ENCODE measurements at places on chromosomes 1 and 21.

DNA sequence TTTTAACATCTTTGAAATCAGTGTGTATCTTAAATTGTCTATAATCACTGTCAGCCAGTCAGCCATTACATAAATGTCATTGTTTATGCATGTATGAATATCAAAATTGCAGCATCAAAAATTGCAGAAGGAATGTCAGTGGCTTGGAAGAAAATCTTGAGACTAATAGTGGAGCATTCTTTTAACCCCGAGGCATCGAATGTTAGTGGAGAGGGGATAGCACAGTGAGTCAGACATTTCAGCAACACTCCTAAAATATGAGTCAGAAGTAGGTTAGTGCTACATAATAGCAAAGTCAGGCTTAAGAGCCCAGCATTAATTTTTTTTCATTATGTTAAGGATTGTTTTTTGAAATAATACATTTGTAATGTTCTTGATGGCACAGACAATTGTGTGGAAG lies 45.5 kb downstream of the SNRPE start:
- no peak for DNase-seq

DNA sequence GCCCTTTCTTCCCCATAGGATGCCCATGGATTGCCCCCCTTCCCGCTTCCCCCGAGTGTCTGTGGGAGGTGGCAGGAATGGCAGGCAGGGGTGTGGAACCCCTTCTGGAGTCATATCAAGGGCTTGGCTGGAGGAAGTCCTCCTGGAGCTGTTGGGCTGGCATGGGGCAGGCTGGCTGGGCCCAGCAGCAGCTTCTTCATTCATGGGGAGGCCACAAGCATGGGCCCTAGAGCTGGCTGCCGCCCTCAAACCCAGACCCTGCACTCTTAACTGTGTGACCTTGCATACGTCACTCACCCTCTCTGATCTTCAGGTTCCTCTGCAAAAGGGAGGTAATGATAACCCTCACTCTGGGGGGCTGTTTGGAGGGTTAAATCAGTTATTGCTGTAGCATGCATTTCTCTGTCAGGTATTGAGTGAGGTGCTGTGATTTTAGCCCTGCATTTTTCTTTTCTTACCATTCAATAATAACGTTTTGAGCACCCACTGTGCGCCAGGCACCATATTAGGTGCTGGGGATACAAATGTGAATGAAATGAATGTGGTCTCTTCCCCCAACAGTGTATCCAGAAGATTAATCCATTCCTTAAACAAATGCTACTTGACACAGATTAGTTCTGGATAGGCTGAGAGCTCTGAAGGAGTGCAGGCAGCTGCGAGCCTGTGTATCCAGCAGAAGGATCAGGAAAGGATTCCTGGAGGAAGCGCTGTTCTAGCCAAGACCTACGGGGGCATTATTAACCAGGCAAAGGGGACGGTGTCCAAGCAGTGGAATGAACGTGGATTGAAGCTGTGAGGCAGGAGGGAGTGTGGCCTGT lies 9.3 kb downstream of the PCSK9 start:
- no peak for DNase-seq

- no peak for DNase-seq
These were observed 137.8 kb downstream of the NUF2 start for GRCh38 chr1:163459539-163459938.

- no peak for DNase-seq
These were observed 125.3 kb downstream of the GREM2 start for GRCh38 chr1:240486611-240487010.

GRCh38 chr1:214289574-214290272 lies 8.8 kb downstream of the SMYD2 start:
- no peak for DNase-seq

- no peak for DNase-seq
These were observed 19.6 kb downstream of the SKI start for GRCh38 chr1:2247760-2248126.

GRCh38 chr1:30880678-30881318 lies 27.8 kb downstream of the SDC3 start:
- DNase-seq = no peak

GRCh38 chr1:19412654-19413053 lies 72.7 kb downstream of the CAPZB start:
- DNase-seq = no peak

- no peak for DNase-seq
These were observed 82.8 kb upstream of the KCNE2 start for GRCh38 chr21:34280959-34281358.

DNA sequence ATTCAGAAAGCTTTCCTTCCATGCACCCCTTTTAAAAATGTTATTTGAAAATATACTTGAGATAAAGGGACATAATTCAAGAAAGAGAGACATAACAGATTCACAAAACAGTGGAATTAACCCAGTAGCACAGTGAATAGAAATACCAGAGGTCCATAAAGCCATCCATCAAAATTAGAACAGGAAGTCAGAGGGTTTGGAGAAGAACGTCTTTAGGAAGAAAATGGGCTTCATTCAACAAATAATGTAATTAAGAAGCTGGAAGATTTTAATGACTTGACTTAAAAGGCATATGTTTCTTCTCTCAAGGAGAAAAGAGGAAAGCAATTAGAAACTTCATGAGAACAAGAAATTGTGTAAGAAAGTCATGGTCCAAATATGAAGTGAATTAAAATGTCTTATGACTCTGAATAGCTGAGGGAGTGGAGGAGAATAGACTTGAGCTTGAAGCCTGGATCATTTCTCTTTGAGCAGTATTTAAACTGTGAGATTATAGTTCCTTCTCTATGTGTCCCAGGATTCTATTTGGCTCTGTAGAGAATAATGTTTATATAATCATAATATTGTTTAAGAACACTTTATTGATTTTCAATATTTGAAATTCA lies 7.9 kb upstream of the HCRTR1 start:
- no peak for DNase-seq

DNA sequence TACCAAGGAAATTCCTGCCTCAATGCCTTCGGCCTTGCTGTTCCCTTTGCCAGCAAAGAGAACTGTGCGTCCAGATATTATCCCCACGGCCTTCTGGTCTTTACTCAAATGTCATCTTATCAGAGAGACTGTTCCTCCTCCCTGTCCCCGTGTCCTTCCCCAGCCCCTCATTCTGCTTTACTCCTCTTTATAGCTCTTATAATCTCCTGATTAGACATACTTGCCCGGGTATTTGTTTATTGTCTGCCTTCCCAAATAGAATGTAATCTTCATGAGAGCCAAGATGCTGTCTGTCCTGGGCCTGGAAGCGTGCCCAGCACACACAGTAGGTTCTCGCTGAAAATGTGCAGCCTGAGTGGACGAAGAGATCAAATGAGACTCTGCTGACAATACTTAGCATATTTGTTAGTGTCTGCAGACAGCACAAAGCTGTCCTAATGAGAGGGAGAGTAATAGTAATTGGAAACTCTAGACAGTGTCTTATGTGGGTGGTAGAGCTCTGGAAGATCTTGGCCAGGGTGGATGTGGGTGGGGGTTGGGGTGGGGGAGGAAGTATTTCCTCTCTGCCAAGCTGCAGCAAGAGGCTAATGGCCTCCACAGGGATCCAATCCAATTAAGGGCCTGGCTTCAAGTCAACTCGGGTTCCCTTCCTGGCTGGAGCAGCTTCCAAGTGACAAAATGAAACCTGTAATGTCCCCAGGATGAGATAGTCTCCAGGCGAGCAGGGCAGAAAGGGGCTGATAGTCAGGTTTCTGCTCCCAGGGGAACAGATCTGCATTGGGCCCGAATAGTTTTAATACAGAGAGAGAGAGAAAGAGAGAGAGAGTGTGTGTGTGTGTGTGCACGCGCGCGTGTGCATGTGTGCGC lies 9.5 kb upstream of the CLIC4 start:
- no peak for DNase-seq

GRCh38 chr1:177945943-177946650 lies 23.8 kb downstream of the SEC16B start:
- no peak for DNase-seq

Data from NCI-H1417 treated with DMSO at 0.1 percent for 48 hours (cell line).